Activated CD8-positive, alpha-beta memory T cell treated with anti-CD3 and anti-CD28 coated beads, Interleukin-2, amount 50 U/mL, for 4 hours (primary cell): ENCODE measurements at places on chromosomes 2 and 18.

DNA sequence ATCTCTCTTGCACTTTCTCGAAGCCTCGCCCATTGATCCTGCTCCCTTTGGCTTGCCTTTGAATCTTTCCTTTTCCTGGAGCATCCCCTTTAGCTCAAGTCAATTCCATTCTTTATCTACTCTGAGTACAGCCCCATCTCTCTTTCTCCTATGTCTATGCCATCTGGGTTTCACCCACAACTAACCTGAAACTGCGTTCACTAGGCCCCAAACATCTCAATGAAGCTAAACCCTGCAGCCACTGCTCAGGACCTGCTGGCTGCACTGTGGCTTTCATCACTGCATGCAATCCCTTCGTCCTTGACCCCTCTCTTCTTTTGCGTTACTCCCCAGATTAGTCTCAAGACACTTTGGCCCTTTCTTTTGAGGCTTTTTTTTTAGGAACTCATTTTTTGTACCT, 81.6 kb upstream of the CYRIA start:
- DNase-seq: no peak

DNA sequence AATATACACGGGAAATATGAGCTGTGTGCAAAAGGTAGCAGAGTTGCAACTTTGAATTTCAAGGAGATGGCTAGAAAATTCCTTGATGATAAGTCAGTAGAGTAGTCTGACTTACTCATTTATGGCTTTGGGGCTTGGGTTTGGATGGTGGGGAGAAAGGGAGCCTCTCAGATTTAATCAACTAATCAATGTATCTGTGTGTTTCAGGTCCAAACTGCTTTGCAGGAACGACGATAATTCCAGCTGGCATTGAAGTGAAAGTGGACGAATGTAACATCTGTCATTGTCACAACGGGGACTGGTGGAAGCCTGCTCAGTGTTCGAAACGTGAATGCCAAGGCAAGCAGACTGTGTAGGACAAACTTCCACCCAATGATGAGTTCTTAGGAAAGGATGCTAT, 164.6 kb downstream of the VWC2L start:
- DNase-seq: no peak

DNA sequence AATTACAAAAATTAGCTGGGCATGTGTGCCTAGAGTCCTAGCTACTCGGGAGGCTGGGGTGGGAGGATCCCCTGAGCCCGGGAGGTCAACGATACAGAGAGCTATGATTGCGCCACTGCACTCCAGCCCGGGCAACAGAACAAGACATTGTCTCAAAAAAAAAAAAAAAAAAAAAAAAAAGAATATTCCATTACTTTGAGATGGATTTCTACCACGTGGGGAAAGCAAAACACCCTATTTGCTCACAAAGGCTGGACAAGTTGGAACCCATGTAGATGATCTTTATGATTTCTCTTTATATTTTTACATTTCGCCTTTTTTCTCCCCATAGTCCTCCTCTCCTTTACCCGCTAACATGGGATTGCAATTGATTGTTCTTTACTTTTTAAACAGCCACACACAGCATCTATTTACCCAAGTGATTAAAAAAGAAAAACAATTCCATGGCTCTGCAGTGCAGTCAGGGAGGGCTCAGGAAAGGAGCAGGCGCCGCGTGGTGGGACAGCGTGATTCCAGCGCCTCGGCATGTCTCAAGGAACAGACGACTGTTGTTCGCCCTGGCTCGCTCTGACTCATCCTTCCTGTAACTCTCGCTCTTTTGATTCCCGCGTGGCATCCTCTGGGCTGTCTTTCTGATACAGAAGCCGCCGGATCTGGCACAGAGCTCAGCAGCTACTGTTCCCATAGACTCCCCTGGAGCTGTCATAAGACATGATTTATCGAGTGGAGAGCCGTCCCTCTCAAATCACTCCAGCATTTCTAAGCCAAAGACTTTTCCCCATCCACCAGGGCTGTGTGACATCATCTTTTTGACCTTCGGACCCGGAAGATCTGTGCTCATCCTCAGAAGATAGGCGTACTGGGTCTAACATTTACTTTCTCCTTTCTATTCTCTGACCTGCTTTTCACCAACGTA, 230.4 kb upstream of the AGAP1 start:
- DNase-seq: no peak

DNA sequence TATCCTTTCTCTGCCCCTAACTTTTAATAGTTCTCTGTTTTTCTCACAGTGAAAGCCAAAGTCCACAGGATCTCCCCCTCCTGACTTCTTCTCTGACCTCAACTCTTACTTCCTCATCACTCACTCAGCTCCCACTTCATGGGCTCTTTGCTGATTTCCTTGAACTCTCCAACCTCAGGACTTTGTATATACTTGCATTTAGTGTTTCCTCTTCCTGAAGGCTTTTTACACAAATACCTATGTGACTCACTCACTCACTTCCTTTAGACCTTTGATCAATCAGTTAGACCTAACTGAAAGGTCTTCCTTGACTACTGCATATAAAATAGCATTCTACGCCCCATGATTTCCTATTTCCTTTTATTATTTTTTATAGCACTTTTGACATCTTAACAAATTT, 233.1 kb upstream of the MEX3C start:
- DNase-seq: no peak

DNA sequence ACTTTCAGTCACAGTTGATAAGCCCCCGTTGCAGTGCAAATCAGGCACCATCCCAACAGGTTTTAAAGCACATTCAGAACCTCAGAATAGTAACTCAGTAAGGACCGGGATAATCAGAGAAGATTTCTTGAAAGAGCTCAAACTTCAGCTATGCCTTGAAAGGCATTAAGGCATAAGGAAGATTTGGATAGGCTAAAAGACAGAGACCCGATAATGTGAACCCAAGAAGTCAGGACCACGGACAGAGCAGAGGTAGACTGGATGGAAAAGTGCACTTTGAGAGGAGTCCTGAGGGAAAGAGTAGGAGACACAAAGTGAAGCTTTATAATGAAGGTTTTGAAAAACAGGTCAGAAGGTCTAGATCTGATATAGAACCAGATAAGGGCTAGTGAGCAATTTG, 36.9 kb upstream of the KLF7 start:
- no peak for DNase-seq
